ENCODE measurements at places on chromosomes 4 and X. TPM values are rescaled to one million over a fixed set of nuclear protein-coding genes. Genes with fewer than 3 reads are reported as not detected.
A peak's percentile ranks its signal among the peaks of the same experiment; 100 is the strongest.

DNA sequence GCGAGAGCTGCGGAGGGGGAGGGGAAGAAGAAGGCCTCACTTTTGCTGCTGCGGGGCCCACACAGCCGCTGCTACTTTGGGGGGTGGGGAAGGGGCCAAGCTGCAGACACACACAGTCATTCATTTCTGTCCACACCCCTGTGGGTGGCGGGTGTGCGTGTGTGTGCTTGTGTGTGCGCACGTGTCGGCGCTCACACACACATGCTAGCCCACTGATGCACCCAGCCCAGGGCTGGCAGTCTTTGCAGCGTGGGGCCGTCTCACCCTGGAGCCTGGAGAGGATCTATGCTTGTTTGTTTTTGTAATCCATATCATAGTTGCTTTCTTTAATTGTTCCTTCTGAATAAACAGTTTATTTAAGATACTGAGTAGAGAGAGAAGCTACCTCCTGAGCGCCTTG is 4.0 kb downstream of the DUSP9 start:
- no peak for DNase-seq

- no peak for DNase-seq
These were observed 26.8 kb downstream of the OCIAD2 start for GRCh38 chr4:48879561-48880442.

GRCh38 chr4:161629694-161630441 is 533.9 kb downstream of the FSTL5 start:
- peak; percentile 16 for DNase-seq

The NAP1L3 gene
- 10.8 TPM for total RNA-seq

DNA sequence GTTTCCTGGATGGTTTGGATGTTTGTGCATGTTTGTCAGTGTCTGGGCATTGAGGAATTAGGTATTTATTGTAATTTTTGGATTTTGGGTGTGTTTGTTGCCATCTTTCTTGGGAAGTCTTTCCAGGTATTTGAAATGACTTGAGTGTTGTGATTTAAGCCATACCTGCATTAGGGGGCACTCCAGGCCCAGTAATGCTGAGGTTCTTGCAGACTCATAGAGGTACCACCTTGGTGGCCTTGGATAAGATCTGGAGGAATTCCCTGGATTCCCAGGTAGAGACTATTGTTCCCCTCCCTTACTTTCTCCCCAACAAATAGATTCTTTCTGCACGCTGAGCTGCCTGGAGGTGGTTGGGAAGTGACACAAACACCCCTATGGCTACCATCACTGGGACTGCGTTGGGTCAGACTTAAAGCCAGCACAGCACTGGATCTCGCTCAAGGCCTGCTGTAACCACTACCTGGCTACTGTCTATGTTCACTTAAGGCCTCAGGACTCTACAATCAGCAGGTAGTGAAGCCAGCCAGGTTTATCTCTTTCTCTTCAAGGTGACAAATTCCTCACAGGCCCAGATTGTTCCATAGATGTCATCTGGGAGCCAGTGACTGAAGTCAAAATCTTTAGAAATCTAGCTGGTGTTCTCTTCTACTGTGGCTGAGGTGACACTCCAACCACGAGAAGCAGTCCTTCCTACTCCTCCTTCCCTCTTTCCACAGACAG is 643.6 kb downstream of the PDHA2 start:
- DNase-seq = no peak

The GAGE2A gene
- not detected for total RNA-seq

The VCX2 gene
- not detected for total RNA-seq

DNA sequence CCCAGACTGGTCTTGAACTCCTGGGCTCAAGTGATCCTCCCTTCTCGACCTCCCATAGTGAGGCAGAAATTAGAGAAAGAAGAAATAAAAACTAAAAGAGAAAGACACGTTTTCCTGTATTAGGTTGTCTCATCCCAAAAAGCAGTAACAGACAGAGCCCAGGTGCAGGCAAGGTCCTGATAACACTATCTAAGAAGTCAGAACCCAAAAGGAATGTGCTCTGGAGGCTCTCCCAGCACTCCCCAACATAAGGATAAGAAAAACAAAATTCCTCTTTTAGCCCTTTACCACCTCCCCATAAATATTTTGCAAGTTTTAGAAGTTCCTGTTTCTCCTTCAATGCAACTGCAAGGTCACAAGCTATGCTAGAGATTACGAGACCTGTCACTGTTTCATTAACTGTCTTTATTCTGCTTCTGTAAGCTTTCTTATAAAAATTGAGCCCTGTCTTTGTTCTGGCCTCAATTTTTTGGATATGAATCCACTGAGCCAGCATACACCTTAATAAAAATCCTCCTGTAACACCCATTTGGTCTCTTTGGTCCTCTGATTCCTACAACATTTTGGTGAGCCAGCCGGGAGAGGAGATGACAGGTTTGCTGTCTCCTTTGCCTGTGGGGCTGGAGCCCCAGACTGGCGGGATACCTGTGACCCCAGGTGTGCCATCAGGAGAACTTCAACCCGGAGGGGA is 25.9 kb downstream of the LIAS start:
- DNase-seq = no peak

The HOPX gene
- total RNA-seq = 1.7 TPM

GRCh38 chr4:26736621-26737020 is 124.0 kb upstream of the STIM2 start:
- peak; percentile 34 for DNase-seq

The PTCHD1 gene
- 0.14 TPM for total RNA-seq

The GAR1 gene
- 20.5 TPM for total RNA-seq

- DNase-seq = peak; percentile 50
These were observed 146.8 kb upstream of the USP9X start for GRCh38 chrX:40938423-40938822.

- DNase-seq = no peak
These were observed 2.4 kb upstream of the CFAP299 start for GRCh38 chr4:80333121-80333520.

DNA sequence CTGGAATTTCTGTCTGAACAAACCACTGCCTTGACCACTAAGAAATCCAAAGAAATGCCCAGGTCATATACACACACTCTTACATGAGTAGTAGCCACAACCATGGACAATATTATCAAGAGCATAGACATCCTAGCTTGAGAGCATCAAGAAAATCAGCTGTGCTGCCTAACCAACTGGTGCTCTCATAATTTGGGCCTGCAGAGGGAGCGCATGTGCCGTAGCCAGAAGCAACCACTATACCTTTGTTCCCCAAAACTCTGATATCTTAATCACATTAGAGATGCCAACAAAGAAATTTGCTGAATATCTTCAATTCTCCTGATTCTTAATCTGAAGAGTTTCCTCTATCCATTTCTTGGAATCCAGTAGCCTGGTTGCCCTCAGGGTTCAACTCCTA is 163.6 kb downstream of the ZNF674 start:
- peak; percentile 4 for DNase-seq

The EVC2 gene
- total RNA-seq = 3.5 TPM

- DNase-seq = no peak
These were observed 6.9 kb upstream of the WDR1 start for GRCh38 chr4:10123227-10124101.

DNA sequence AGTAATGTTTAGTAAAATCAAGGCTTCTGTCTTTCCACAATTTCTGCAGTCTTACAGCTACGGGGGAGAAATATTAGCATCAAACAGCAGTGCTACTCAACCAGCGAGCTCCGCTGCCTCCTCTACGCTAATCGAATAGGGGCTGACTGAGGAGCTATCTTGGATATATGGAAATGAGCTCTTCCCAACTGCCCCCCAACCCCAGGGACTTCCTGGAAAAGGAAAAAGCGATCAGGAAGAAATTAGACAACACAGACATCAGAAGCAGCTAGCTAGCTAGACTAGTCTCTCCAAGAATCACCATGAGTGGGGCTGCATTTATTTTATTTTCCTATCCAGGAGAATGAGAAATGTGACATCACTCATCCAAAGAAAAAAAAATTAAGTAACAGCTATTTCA is 7.6 kb downstream of the NKX6-1 start:
- DNase-seq = no peak

The GJB1 gene
- not detected for total RNA-seq

DNA sequence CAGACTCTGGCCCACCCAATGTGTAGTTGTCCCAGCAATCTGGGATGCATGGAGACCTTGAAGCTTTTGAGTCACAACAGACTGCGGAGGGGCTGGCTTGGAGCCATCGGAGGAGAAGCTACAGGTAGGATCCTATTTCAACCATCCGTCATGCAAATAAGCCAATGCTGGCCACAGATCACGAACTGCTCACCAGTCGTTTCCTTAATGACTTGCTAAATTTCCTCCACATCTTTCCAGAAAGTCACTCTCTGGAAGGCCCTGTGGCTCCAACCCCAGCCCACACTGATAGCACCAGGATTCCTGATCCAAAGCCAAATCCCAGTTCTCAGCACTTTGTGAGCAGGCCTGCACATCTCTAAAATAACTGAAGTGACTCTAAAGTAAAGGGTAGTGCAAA is 321.3 kb downstream of the RAB28 start:
- DNase-seq = peak; percentile 90

GRCh38 chr4:170374770-170375169 is 285.0 kb upstream of the AADAT start:
- no peak for DNase-seq

The KCNE5 gene
- total RNA-seq = 1.3 TPM

DNA sequence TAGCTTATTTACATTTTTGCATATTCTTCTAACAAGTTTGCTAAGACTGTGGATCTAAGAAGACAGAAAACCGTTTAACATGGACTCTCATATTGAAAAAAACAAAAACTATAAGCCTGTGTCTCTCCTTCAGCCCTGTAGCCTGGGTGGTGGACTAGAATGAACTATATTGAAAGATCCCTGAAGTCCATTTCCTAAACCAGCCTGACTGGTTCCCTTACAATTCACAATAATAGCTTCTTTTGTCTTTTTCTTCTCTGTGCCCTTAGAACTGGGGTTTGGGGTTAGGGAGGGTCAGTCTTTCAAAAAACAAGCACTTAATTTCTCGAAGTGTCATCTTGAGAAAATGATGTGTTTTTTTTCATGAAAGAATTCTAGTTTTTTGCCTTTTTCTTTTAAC is 59.0 kb downstream of the GSTCD start:
- DNase-seq = no peak

The DMRTC1 gene
- not detected for total RNA-seq

DNA sequence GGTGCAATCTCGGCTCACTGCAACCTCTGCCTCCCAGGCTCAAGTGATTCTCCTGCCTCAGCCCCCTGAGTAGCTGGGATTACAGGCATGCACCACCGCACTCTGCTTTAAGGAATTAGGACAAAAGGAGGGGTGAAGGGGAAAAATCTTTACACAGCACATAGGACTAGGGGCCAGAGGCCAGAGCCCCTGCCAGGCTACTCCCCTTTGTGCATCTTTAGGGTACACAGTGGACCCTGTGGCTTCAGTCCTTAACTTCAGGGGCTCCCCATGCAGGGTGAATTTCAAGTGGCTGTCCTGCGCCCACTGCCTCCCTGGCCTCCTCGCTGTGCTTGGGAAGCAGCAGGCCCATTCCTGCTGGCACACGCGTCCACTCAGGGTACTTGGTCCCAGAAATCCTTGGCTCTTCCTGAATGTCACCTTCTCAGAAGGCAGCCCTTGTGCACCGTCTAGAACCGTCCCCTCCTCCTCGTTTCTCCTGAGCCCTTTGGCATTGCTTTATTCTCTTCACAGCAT is 138.9 kb upstream of the PSAPL1 start:
- no peak for DNase-seq

DNA sequence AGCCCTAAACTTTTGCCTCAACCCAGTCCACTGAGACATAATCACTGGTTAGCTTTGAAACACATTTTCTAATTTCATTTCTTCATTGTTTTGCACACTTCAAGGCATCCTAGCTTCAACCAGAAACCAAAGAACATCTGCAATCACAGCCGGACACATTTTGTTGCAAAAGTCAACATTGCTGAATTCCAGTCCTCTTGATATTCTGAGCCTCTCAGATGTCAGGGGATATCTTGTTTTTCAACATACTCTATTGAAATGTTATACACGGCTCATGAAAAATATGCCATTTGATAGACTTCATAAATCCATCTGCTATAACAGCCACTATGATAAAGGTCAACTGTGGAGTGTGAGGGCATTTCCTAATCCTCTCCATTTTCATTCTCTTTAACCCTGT is 241.6 kb upstream of the PUDP start:
- no peak for DNase-seq

GRCh38 chr4:165191814-165192499 is 15.4 kb upstream of the KLHL2 start:
- DNase-seq = no peak

- DNase-seq = peak; percentile 90
These were observed 326.7 kb downstream of the MAPK10 start for GRCh38 chr4:86033171-86033570.

GRCh38 chr4:164224871-164225270 is 529.1 kb upstream of the SMIM31 start:
- no peak for DNase-seq

The GAB1 gene
- total RNA-seq = 13.6 TPM

Measured in astrocyte (in vitro differentiated cells and primary cell).